ENCODE measurements at places on chromosomes 3 and 15.

DNA sequence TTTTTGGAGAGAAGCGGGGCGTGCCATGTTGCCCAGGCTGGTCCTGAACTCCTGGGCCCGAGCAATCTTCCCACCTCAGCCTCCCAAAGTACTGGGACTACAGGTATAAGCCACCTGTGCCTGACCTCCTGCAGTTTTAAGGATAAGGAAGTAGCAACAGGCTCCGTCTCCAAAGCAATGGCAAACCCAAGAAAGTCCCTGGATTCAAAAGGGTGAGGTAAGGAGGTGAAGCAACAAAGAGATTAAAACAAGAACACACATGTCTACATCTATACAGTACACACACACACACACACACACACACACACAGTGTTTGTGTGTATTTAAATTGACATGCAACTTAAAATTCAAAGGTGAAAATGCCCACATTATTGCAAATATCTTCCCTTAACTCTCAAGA, 58.9 kb downstream of the ABCC5 start:
- DNase-seq: no peak

DNA sequence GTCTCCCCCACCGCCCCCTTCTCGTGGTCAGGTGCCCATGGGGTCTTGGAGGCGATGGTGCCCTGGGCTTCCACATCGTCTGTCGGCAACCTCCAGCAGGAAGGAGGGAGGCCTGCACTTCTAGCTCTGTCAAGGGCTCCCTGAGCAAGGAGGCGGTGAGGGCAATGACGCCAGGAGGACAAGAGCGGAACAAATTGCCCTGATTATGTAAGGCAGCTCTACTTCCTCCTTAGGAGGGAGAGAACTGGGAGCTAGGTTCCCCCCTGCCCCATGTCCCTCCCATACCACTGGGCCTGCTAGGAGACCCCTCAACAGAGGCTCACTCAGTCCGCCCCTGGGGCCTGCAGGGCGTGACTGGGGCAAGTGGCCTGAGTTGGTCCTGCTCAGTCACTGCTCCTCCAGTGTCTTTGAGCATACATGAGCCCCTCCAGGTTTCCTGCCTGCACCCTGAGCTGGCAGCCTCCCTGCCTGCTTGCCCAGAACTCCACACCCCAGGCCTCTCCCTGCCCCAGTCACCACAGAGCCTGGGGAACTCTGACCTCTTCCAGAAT, 56.1 kb downstream of the CACNA2D2 start:
- no peak for DNase-seq

DNA sequence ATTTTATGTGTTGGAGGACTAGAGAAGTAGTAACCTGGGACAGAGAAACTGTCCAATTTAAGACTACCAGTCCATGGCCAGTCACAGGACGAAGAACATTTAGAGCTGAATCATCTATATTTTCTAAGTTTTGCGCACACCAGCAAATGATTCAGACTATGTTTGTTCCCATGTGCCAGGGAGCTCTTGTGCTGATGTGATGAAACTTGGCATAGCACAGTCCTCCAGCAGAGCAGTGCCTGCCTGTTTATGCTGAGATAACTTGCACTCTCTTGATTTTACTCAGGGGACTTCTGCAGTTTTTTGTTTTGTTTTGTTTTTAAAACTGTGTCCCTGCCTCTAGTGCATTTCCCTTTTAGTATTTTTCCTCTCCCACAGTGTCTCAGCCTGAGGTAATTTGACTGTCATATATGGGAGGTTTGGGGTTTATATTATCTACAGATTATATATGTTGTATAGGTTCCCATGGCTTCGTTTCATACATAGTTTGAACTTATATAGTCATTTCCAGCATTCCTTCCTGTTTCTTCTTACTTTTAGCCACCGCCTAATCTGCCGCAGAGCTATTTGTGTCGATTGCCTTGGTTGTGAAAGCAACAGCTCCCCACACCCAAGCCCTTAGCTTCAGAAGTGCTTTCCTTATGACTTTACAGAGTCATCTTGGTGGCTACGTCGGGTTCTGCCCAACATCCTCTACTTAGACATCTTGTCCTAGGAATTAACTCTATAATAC, 45.5 kb downstream of the PPM1L start:
- DNase-seq: peak; percentile 3

- DNase-seq: no peak
These were observed 1.4 kb downstream of the PPM1L start for GRCh38 chr3:160757233-160758106.

- peak; percentile 1 for DNase-seq
These were observed 2.0 kb downstream of the ATP2C1 start for GRCh38 chr3:130895690-130896488.

GRCh38 chr3:42262525-42262924, 3.5 kb downstream of the CCK start:
- DNase-seq: no peak

GRCh38 chr15:38294126-38294525, 41.5 kb downstream of the SPRED1 start:
- DNase-seq: no peak

- no peak for DNase-seq
These were observed 49.8 kb downstream of the NIPA2 start for GRCh38 chr15:22888120-22888859.

DNA sequence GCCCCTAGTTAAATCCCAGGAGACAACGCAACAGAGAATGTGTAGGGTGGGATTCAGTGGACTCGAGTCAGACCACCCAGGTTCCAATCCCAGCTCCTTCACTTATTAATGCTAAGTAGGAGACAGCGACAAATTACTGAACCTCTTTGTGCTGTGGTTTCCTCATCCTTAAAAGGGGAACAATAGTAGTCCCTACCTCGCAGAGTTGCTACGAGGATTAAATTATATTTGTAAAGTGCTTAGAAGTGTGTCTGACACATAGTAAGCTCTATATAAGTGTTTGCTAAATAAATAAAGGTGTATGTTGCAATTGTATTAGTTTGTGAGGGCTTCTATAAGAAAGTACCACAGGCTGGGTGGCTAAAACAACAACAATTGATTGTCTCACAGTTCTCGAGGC, 58.0 kb upstream of the PPARG start:
- no peak for DNase-seq

- no peak for DNase-seq
These were observed 421.5 kb downstream of the LPP start for GRCh38 chr3:188575501-188575900.

DNA sequence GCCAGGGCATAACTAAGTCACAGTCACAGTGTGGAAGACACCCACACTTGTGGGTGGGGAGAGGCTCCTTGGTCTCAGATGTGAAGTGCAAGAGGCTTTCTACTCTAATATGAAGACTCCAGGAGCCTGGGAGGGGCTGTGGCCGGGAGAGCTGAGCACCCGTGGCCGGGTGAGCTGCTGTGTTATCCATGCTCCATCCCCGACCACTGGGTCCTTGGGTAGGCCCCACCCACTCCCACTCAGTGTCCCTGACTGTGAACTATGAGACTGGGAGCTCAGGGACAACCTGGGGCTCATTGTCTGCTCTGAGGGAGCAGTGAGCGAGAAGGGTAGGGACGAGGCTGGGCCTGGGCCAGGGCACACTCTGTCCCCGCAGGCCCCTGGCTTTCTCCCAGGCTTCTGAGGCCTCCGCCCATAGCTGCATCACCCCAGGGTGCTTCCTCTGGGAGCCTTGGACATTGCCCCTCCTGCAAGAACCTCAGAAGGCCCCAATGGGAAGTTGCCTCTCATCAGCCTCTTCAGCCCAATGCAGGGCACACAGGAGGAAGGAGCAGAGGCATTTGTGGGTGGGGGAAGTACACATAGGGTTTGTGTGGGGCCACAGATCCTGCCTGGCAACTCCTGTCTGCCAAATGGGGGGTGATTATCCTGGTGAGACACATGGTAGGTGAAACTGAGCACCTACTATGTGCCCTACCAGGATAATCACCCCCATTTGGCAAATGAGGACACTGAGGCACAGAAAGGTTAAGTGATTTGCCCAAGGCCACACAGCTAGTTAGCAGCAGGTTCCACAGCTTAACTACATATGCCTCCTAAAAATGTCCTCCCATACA, 2.4 kb downstream of the ANPEP start:
- DNase-seq: no peak

- no peak for DNase-seq
These were observed 20.9 kb downstream of the GABRR3 start for GRCh38 chr3:98014268-98014585.

GRCh38 chr15:79811406-79812405, 85.1 kb downstream of the MTHFS start:
- DNase-seq: no peak

DNA sequence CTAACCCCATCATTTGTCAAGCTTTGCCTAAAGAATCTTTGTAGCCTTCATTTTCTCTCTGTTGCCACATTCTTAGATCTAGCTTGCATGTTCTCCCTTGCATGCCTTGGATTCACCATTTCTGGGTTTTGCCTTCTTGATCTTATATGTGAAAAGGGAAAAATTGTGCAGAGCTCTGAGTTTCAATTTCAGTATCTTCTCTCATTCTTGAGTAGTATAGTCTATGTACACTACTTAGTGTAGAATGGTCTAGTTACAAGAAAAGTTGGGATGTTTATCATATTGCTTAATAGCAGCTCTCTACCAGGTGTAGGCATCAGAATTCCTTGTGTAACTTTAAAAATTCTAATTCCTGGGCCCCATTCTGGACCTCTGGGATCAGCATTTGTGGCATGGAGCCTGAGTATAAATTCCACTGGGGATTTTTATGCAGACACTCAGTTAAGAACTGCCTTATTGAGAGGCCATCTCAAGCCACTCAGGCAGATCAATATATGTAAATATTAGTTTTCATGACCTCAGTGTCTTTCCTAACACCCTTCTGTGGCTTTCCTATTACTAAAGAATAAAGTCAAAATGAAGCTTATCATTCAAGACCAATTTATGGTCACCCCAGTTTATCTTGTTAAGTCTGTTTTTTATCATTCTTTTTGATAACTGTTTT, 23.4 kb downstream of the GTF2E1 start:
- no peak for DNase-seq

GRCh38 chr3:71579935-71580406, 3.6 kb downstream of the FOXP1 start:
- DNase-seq: no peak

DNA sequence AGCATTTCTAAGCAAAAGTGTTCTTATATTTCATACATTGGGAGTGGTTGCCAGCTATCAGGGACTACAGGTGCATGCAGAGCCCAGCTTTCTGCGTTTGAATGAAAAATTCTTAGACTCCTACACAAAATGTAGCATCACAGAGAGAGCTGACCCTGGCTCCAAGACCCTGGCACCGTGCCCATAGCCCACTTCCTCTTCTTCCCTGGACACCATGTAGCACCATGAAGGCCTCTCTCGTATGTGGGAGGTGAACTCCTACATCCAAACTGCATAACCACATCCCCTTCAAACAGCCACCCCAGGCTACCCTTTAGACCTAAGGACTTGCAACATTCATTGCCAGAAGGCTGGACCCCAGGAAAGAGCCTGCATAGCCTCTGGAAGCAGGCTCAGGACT, 35.8 kb upstream of the ATOSA start:
- no peak for DNase-seq

GRCh38 chr3:44993471-44994205, 17.6 kb downstream of the EXOSC7 start:
- no peak for DNase-seq

- peak; percentile 36 for DNase-seq
These were observed 81.5 kb downstream of the SLC25A26 start for GRCh38 chr3:66302288-66302687.

DNA sequence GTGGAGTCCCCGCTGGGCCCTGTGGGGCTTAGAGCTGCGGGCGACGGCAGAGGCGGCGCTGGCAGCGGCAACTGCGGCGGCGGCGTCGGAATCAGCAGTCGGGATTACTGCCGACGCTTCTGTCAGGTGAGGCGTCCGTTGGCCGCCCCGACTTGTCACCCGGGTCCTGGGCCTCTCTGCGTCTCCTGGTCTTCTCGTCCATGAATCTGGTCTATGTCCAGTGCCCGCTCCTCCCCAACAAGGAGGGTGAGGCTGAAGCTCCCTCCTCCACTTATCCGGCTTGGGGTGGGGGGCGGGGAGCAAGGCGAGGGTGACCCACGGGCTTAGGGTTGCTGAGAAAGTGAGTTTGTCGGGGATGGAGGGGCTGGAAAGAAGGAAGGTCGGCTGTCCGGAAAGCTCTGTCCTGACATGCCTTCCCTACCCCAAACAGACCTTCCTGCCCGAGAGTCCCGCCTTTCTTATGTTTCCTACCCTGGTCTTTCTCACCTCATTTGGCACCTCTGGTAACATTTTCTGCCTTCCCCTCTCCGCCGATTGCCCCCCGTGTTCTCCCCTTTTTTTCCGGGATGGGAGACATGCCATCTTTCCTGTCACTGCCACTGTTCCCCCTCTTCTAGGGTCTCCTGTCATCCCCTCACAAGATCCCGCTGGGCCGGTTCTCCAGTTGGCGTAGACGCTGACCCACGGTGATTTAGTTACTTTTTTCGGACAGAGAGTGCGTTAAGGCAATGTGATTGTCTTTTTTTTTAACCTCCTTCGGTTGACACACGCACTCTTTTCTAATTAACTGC, 520 bp downstream of the ZNF654 start:
- DNase-seq: no peak

- peak; percentile 11 for DNase-seq
These were observed 11.0 kb upstream of the KNG1 start for GRCh38 chr3:186705882-186706780.

DNA sequence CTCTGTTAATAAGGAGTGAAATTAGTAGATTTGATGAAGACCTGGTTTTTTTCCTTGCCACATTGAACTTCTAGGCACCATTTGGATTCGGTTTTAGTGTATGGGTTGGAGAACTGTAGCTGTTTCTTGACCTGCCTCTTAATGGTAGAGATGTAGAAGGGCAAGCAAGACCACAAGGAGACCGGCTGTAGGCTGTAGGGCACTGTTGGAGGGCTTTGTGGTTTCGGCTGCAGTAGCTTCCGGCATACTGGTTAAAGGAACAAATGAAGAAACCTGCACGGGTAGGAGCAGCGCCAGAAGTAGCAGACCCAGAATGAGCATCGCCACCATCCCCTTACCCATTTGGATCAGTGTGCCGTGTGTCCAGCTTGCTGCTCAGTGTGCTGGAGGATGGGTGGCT, 7.9 kb downstream of the PCLAF start:
- DNase-seq: no peak

DNA sequence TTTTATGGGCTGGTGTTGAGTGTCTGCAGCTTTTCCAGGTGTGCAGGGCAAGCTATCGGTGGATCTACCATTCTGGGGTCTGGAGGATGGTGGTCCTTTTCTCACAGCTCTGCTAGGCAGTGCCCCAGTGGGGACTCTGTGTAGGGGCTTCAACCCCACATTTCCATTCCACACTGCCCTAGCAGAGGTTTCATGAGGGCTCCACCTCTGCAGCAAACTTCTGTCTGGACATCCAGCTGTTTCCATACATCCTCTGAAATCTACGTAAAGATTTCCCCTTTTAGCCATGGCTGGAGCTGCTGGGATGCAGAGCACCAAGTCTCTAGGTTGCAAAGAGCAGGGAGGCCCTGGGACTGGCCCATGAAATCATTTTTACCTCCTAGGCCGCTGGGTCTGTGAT, 11.6 kb downstream of the RFX7 start:
- DNase-seq: no peak

DNA sequence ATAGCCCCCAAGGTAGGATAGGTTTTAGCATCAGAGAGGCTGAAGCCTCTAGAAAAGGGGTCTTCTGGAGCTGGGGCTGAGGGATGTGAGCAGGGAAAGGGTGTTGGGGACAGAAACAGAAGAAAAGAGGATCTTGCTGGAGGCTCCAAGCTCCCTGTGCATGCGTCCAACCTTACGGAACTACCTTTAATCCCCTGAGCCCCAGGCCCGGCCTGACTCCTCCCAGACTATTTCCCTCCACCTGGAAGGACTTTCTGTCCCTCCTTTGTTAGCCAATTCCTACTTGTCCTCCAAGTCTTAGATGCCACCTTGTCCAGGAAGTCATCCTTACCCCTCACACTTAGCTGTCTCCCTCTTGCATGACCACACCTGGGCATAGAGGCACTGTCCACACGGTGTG, 50.0 kb upstream of the VPS8 start:
- DNase-seq: no peak
